ENCODE measurements at places on chromosomes 6 and 20.

- DNase-seq, result no peak
These were observed 2.8 kb downstream of the RAET1E start for GRCh38 chr6:149895048-149895590.

- no peak for DNase-seq
These were observed 15.9 kb downstream of the ADRM1 start for GRCh38 chr20:62318400-62319345.

GRCh38 chr6:3377536-3378397, 79.1 kb downstream of the SLC22A23 start:
- no peak for DNase-seq

DNA sequence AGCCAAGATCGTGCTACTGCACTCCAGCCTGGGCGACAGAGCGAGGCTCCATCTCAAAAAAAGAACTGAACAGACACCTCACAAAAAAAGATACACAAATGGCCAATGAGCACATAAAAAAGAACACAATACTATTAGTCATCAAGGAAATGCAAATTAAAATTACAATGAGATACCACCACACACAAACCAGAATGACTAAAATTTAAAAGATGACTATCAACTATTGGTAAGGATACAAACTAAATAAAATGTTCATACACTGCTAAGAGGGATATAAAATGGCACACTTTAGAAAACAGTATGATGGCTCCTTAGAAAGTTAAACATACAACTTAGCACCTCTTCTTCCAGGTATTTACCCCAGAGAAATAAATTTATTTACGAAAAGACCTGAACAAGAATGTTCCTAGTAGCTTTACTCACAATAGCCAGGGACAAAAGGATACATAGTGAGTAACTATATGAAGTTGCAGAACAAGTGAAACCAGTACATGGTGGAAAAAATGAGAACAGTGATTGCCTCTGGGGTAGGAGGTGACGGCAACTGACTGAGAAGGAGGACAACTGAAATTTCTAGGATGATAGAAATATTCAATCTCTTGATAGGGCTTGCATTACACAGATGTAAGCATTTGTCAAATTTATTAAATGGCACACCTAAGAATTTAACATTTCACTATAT, 53.2 kb downstream of the FAM8A1 start:
- no peak for DNase-seq

- no peak for DNase-seq
These were observed 31.5 kb upstream of the PAQR8 start for GRCh38 chr6:52330470-52330869.

DNA sequence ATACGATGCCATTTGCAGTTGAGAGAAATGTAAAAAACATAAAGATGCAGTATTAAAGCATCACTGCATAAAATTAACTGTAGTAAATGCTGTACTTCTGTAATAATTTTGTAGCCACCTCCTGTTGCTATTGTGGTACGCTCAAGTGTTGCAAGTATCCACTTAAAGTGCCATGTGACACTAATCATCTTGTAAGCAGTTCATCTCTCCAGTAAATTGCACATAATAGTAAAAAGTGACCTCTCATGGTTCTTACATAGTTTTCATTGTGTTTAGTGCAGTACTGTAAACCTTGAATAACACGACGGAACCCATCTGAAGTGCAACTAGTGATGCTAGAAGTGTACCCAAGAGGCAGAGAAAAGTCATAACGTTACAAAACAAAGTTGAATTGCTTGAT, 190.1 kb upstream of the VGLL2 start:
- DNase-seq, result no peak

- DNase-seq, result no peak
These were observed 207.9 kb downstream of the SAMD5 start for GRCh38 chr6:147716434-147716833.

GRCh38 chr6:153073841-153074240, 57.2 kb downstream of the RGS17 start:
- DNase-seq, result no peak

GRCh38 chr6:102114402-102114801, 720.9 kb downstream of the GRIK2 start:
- no peak for DNase-seq

DNA sequence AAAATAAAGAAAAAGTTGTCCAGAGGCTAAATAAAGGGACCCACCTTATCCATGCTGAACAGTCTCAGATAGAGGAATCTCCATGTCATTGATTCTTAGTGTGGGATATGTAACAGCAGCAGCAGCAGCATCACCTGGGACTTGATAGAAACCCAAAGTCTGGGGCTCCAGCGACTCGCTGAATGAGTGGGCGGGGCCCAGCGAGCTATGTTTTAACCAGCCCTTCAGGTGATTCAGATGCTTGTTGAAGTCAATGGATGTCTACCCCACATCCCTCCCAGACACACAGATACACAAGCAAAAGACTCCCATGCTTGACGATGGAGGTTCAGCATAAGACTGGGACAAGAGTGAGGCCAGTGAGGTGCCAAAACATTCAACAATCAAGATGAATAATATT, 298.6 kb downstream of the UBE3D start:
- no peak for DNase-seq

DNA sequence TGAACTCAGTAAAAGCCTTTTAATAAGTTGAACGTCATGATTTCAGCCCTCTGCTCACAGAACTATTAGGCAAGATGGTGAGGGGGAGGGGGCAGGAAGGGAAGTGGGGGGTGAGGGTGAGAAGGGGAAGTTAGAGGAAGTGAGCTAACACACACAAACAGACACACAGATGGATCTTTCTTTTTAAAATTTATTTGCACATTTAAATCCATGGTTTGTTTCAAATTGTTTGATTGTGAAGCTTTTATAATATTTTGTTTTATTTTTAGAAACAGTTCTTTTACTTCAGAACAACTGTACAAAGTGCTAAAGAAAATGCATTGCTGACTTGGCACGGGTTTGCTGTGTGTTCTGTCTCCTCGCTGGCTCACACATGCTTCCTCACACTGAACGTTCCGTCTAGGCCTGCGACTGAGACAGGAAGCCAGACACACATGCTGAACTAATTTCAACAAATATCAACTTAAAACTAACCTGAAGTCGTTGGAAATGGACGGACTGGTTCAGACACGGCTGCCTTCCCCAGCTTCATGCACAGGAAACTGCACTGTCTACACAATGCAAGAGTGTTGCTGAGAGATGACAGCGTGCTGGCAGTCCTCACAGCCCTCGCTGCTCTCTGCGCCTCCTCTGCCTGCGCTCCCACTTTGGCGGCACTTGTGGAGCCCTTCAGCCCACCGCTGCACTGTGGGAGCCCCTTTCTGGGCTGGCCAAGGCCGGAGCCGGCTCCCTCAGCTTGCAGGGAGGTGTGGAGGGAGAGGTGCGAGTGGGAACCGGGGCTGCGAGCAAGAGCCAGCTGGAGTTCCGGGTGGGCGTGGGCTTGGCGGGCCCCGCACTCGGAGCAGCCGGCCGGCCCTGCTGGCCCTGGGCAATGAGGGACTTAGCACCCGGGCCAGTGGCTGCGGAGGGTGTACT, 8.1 kb upstream of the ZBP1 start:
- DNase-seq, result peak; percentile 77

DNA sequence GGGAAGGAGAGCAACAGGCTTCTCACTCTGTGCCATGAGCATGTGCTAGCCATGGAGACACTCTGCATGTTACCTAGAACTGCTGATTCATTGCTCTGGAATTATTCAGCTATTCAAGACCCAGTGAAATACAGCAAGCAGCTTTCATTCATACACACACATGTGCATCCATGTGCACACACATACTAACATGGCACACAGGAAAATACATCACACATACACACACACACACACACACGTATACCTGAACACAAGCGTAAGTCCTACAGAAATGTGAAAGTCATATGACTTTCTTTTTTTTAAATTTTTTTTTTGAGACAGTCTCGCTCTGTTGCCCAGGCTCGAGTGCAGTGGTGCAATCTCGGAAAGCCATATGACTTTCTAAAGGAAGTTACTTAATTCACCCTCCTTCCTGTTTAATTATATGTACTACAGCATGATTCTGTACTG, 108.2 kb upstream of the NFATC2 start:
- DNase-seq, result no peak

DNA sequence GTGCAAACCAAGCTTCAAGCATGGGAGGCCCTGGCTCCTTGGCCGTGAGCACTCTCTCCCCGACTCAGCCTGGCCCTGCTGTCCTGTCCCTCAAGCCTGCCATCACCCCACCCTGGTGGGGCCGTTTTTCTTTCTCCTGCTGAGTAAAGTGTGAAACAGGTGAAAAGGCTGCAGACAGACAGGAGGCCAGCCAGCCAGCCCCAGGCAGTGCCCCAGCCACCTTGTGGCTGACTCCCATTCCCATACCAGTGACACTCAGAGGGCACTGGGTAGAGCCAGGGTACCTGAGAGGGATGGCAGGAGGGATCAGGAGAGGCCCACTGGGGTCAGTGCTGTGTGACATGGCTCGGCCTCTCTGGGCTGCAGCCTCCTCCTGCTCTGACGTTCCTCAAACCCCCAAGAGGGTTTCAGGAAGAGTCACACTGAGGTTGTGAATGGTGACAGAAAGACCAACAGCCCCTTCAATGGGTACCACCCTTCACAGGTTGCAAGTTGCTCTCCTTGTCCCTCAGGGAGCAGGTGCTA, 35.9 kb upstream of the BPIFA2 start:
- DNase-seq, result no peak

- DNase-seq, result no peak
These were observed 945.2 kb upstream of the SLC35B3 start for GRCh38 chr6:9380568-9380967.

- DNase-seq, result no peak
These were observed 972.0 kb upstream of the CITED2 start for GRCh38 chr6:140346428-140346827.

- DNase-seq, result no peak
These were observed 4.7 kb downstream of the SLCO4A1 start for GRCh38 chr20:62646851-62647520.

DNA sequence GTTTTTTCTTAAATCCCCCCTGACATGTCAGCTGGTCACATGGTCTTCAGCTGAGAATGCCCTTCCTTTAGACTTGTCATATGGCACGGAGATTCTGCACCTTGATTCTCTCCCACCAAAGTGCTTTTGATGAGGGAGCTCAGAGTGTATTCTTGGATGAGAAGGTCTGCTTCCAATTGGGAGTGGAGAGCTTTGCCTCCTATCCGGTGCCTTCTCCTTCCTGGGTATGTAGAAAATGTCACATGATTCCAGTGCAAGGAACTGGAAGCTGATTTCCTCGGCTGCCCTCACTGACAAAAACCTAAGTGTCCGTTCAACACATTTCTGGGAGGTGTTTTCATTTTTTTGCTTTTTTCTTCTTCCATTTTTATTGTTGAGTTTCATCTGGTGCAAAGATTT, 197.2 kb downstream of the TFAP2C start:
- DNase-seq, result no peak

- DNase-seq, result no peak
These were observed 530.1 kb downstream of the HAO1 start for GRCh38 chr20:7410150-7410549.

- DNase-seq, result peak; percentile 12
These were observed 193.1 kb downstream of the NRN1 start for GRCh38 chr6:5813625-5814027.

- peak; percentile 75 for DNase-seq
These were observed 59.8 kb downstream of the NEDD9 start for GRCh38 chr6:11172501-11173327.

GRCh38 chr6:138538390-138539031, 39.2 kb upstream of the NHSL1 start:
- DNase-seq, result no peak

DNA sequence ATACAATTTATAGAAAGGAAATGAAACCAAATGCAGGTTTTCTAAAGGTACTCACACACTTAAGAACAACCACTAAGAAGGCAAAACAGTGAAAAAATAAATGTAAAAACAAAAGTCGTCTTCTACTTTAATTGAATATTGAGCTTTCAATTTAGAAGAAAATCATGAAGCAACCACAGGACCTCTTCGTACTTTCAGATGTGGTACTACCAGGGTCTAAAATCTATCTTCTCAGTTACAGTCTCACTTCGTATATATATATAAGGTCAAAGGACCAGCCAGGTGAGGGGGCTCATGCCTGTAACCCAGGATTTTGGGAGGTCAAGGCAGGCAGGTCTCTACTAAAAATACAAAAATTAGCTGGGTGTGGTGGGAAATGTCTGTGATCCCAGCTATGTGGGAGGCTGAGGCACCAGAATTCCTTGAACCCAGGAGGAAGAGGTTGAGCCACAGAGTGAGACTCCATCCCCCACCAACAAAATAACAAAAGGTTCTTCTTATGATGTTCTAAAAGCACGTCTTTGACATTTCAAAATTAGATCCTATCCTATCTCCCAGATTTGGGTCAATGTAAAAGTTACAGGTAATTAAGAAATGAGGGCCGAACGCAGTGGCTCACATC, 12.5 kb downstream of the ROMO1 start:
- DNase-seq, result no peak

DNA sequence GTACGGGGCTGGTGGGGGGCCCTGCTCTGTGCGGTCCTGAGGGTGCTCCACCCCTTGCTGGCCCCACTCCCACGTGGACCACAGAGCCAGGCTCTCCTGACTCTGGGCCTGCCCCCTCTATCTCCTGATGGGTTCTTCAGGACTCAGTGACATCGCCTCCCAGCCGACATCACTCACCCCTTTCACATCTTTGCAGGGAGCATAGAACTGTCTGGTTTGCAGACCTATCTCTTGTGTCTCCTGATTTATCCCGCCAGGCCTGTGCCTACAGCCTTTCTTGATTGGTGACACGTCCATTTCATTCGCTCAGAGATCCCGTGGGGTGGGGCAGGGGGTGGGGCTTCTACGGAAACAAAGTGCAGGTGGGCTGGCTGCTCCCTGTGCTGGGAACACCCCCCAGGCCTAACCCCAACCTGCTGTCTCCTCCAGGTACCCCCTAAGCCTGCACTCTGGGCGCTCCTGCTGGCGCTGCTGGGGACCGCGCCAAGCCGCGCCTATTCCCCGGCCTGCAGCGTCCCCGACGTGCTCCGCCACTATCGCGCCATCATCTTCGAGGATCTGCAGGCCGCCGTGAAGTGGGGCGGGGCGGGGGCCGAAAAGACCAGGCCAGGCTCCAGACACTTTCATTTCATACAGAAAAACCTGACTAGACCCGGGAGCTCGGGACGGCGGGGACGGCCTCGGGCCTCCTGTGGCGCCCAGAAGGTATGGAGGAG, 1.7 kb downstream of the C20orf204 start:
- DNase-seq, result peak; percentile 9

DNA sequence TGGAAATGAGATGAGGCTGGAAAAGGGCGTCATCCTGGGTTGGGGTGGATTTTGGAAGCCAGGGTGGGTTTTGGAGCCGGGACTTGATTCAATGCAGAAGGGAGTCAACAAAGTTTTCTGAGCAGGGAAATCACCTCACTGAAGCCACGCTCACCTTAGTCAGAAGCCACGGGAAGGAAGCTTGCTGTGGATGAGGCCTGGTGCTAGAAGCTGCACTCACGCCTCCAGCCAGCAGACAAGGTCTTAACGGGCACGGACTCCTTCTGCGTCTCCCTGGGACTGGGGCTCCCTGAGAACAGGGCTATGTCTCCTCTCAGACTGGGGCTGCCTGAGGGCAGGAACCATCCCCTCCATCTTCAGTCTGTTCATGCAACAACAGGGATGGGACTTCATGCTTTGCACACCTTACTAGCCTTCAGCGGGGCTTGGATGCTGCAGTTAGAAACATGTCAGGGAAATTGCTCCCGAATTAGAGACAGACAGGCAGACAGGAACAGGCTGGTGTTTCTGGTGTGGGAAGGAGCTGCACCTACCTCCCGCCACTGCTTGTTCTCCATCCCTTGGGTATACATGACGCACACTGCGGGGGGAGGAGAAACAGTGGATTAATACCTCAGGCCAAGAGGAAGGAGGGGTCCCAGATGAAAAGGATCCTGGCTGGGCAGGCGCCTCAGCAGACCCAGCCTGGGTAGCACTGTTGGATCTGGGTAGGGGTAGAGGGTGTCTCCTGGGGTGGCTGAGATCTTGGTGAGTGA, 17.5 kb downstream of the CPNE5 start:
- DNase-seq, result no peak

Measured in CD4-positive, alpha-beta T cell treated with Interleukin-10 for 1 hour (primary cell).